Activated CD8-positive, alpha-beta memory T cell treated with anti-CD3 and anti-CD28 coated beads, Interleukin-2, amount 10 ng/mL, durations not matched to agents 7 days and 5 days (primary cell): ENCODE measurements at places on chromosomes 7 and 10.

DNA sequence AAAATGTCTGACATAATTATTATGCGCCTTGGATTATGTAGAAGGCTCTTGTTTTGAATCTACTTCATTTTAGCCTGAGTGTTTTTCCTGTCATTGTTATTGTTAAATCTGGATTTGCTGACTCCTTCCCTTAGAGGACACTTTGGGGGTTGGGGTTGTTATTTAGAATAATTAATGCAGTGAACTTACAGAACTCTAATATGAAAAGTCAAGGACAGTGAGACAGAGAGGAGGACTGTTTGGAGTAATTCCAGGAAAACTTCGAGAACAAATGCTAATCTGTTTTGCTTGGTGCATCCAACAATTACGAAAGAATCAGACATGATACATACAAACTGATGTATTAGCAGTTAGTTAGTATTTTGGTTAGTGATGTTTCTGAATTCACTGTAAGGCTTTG is 146.1 kb downstream of the ABCA13 start:
- no peaks in the 10 kb centered on the region for H3K27me3 ChIP-seq
- no peak for DNase-seq
- H3K4me1 ChIP-seq = no peaks in the 10 kb centered on the region
- H3K27ac ChIP-seq = no peak overlapping the region
- H3K4me3 ChIP-seq = no peak overlapping the region

GRCh38 chr7:41629711-41630111 is 73.2 kb downstream of the INHBA start:
- no peaks in the 10 kb centered on the region for H3K36me3 ChIP-seq
- DNase-seq = no peak
- no peak overlapping the region for H3K27ac ChIP-seq
- H3K27me3 ChIP-seq = no peaks in the 10 kb centered on the region
- H3K4me3 ChIP-seq = no peak overlapping the region
- H3K4me1 ChIP-seq = no peaks in the 10 kb centered on the region

GRCh38 chr7:8511855-8512254 is 78.4 kb downstream of the NXPH1 start:
- H3K36me3 ChIP-seq = no peaks in the 10 kb centered on the region
- no peak for DNase-seq
- H3K4me1 ChIP-seq = no peaks in the 10 kb centered on the region
- H3K4me3 ChIP-seq = no peak overlapping the region
- no peak overlapping the region for H3K27ac ChIP-seq
- no peaks in the 10 kb centered on the region for H3K27me3 ChIP-seq

DNA sequence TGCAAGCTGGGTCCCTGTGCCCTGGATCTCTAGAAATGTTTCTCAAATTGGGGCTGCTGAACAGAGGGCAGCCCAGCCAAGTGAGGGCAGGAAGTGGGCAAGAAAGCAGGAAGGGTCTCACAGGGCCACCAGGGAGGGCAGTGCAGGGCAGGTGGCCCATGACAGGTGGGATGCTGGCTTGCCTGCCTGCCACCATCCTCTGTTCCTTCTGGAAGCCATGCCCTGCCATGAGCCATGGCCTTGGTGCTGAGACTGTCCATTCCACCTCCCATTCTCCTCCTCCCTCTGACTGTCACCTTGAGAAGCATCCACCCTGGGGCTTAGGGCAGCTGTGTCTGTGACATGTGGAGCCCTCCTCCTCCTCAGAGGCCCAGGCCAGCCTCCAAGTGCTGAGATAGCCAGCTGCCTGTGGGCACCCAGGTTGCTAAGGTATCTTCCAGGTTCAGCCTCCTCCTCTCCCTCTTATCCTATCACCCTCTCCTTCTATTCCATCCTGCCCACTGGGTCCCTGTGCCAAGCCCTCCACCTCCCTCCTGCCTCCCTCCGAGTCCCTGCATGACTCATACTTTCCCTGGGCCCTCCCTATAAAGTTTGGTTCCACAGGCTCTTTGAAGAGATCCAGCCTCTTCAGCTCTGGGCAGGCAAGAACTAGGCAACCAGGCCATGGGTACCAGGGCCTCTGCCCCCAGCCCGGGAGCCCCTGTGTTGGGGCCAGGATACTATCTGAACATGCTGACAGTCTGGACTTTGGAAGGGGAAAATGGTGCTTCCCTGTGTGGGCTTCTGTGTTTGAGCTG is 1.3 kb downstream of the VSIR start:
- H3K36me3 ChIP-seq = peaks cover 17% of the 10 kb centered on the region
- peak overlapping the region; percentile 84 for H3K4me3 ChIP-seq
- H3K4me1 ChIP-seq = peaks cover 83% of the 10 kb centered on the region
- no peaks in the 10 kb centered on the region for H3K27me3 ChIP-seq
- DNase-seq = no peak

GRCh38 chr10:11279314-11279713 is 261.6 kb downstream of the CELF2 start:
- DNase-seq = no peak
- H3K27me3 ChIP-seq = no peaks in the 10 kb centered on the region
- H3K4me3 ChIP-seq = no peak overlapping the region
- no peak overlapping the region for H3K27ac ChIP-seq

DNA sequence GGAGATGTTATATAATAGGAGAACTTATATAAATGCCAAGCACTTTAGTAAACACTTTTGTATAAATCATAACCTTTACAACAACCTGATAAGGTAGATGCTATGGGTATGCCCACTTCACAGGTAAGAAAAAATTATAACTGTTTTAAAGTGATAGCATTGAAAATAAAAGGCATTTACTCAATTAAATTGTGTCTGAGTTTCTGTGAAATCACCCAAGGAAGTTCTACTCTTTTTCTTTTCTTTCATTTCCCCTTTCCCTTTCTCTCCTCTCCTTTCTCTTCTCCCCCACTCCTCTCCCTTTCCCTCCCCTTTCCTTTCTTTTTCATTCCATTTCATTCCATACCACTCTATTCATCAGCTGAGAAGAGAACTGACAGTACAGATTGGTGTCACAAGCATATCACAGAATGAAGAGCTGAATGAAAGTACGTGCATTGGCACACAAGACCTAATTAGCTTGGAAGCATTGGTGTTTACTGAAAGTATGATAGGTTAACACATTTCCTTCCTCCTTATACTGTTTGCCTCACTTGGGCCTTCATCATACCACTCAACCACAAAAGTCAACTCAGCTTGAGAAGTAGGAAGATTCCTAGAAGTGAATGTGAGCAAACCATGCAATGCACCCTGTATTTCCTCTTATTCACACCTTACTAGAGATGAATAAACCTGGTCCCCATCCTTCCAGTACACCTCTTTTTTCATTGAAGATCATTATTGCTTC is 117.9 kb upstream of the AGR3 start:
- peak; percentile 59 for DNase-seq
- H3K27me3 ChIP-seq = peaks cover 8% of the 10 kb centered on the region
- H3K4me1 ChIP-seq = peaks cover 15% of the 10 kb centered on the region
- H3K36me3 ChIP-seq = peaks cover 37% of the 10 kb centered on the region

DNA sequence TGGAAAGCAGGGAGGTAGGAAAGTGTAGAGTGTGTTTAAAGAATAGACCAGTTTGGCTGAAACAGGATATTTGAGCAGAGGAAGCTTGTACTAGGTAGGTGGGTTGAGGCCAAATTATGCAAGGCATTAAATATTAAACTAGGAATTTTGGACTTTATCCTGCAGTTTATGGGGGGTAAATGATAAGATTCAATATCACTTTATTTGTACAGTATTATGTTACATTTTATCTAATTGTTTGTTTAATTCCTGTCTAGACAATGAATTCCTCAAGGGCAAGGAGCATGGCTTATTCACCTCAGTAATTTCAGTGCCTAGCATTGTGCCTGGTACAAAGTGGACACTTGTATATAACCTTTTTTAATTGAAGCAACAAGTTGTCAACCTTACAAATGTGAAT is 125.9 kb downstream of the CFTR start:
- no peaks in the 10 kb centered on the region for H3K36me3 ChIP-seq
- no peak overlapping the region for H3K4me3 ChIP-seq
- H3K4me1 ChIP-seq = no peaks in the 10 kb centered on the region
- no peak for DNase-seq
- H3K27ac ChIP-seq = no peak overlapping the region

DNA sequence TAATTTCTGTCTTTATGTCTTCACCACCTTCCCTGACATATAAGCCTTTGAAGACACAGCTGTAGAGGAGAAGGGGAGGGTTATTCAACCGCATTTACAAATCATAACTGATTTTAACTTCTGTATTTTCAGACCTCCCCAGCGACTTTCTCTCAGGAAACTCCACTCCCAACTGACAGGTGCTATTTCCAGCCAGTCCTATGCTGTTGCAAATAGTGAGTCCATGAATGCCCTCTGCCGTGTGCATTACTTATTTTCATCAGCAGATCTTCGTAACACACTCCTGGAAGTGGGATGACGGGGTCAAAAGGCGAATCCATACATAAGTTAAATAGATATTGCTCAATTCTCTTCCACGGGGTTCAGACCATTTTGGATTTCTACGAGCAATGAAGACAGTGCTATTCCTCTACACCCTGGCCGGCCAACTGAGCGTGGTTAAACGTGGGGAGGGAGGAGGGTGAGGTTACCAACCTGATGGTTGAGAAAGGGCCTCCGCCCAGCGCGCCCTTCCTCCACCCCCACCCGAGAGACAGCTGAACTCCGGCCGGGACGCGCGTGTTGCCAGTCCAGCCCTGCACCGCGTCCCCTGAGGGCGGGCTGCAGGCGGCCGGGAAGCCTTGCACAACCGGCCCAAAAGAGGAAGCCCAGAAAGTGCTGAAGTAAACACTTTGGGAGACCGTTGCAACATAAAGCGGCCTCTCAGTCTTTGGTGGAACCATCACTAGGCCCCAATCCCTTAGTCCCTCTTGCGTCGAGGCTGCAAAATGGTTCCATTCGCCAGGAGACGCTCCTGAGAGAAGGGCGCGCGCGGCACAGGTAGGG is at the start of gene APBB1IP:
Gene APBB1IP, plus strand, starts transcription at position 705 of the 825 bp plus-strand sequence. CDS start 53,986 bp downstream, outside the sequence.
- peaks cover 17% of the 10 kb centered on the region for H3K36me3 ChIP-seq
- H3K4me3 ChIP-seq = peak within 1 kb of the TSS; percentile 95
- peaks cover 39% of the 10 kb centered on the region for H3K4me1 ChIP-seq

DNA sequence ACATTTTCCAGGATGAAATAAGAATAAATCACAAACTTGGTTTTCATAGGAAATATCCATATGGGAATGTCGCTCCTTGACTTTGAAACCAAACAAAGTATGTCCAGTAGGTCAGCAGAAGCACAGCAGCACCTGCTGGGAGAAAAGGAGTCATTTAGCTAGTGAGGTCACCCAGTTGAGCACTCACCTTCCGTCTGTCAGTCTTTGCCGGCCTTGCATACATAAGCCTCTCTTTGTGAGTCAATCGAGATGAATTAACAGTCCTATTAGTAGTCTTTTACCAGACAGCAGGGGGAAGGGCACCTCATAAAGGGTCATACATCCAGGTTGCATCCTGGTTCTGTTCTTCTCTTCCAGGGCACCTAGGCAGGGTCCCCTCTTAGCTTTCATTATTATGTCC is 232.5 kb upstream of the FZD1 start:
- H3K36me3 ChIP-seq = no peaks in the 10 kb centered on the region
- H3K4me1 ChIP-seq = no peaks in the 10 kb centered on the region
- no peak overlapping the region for H3K27ac ChIP-seq
- H3K27me3 ChIP-seq = no peaks in the 10 kb centered on the region

- H3K36me3 ChIP-seq = no peaks in the 10 kb centered on the region
- no peak overlapping the region for H3K4me3 ChIP-seq
- no peaks in the 10 kb centered on the region for H3K4me1 ChIP-seq
- no peak overlapping the region for H3K27ac ChIP-seq
- DNase-seq = no peak
Measured at GRCh38 chr7:55239406-55239805, 125.7 kb upstream of the LANCL2 start.

DNA sequence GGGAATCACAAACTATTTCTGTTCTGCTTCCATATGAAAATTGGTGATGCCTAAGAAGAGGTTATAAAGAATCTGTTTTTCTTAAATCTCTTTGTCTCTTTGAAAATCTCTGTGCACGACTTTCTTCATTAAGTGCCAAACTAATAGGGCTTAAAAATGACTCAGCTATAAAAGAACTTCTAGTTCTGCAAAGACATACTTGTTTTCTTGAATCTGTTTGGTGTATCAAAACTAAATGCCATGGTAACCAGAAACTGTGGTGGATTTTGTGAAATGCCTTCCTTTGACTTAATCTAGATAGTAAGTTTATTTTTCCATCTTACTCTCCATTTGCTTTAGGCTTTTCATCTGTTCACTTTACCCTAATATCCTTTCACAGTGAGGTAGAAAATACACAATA is 417.8 kb downstream of the PARD3 start:
- H3K36me3 ChIP-seq = no peaks in the 10 kb centered on the region
- H3K27me3 ChIP-seq = no peaks in the 10 kb centered on the region
- no peak for DNase-seq
- H3K4me3 ChIP-seq = no peak overlapping the region
- H3K27ac ChIP-seq = no peak overlapping the region
- no peaks in the 10 kb centered on the region for H3K4me1 ChIP-seq

DNA sequence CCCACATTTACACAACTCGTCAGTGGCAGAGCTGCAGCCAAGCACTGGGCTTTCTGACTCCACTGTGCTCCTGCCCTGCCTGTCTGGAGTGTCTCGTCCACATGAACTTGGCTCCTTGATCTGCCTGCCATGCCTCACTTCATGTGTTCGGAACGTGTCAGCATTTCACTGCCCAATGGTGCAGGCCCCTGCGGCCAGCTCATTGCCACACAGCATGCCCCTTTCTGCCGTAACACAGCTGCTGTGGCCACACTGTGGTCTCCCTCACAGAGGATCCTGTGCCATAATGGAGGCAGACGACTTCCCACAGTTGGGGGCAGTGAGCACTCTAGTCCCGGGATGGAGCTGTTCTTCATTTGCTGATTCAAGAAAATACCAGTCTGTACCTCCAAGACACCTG is 94.2 kb upstream of the GJD4 start:
- no peak for DNase-seq
- H3K27ac ChIP-seq = no peak overlapping the region
- no peaks in the 10 kb centered on the region for H3K27me3 ChIP-seq

DNA sequence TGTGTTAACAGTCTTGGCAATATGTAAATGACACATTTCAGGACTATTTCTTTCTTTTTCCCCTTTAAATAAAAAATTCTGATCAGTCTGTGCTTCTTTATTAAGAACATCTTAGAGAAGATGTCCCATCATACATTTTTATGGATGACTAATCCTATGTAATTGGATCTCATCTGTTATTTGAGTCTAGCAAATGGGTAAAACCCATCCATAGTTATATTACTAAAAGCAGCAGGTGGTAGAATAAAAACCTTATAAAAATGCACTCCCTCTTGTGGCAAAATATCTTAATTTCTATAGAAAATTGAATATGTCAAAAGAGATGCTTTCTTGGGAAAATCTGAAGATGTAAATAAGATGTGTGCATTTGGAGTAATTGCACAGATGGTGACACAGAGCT is 35.3 kb downstream of the TRRAP start:
- DNase-seq = no peak
- no peak overlapping the region for H3K4me3 ChIP-seq
- H3K27me3 ChIP-seq = no peaks in the 10 kb centered on the region

GRCh38 chr7:51430480-51431086 is 114.0 kb upstream of the COBL start:
- H3K27me3 ChIP-seq = no peaks in the 10 kb centered on the region
- no peak overlapping the region for H3K27ac ChIP-seq
- DNase-seq = peak; percentile 50
- no peaks in the 10 kb centered on the region for H3K4me1 ChIP-seq
- H3K4me3 ChIP-seq = no peak overlapping the region
